ENCODE measurements at places on chromosomes 1 and 21. TPM values are rescaled to one million over a fixed set of nuclear protein-coding genes. Genes with fewer than 3 reads are reported as not detected.

GRCh38 chr21:36211660-36212512 is 55.3 kb downstream of the DOP1B start:
- DNase-seq = no peak

- no peak for DNase-seq
Measured at GRCh38 chr1:10450836-10451235, 1.0 kb downstream of the CORT start.

DNA sequence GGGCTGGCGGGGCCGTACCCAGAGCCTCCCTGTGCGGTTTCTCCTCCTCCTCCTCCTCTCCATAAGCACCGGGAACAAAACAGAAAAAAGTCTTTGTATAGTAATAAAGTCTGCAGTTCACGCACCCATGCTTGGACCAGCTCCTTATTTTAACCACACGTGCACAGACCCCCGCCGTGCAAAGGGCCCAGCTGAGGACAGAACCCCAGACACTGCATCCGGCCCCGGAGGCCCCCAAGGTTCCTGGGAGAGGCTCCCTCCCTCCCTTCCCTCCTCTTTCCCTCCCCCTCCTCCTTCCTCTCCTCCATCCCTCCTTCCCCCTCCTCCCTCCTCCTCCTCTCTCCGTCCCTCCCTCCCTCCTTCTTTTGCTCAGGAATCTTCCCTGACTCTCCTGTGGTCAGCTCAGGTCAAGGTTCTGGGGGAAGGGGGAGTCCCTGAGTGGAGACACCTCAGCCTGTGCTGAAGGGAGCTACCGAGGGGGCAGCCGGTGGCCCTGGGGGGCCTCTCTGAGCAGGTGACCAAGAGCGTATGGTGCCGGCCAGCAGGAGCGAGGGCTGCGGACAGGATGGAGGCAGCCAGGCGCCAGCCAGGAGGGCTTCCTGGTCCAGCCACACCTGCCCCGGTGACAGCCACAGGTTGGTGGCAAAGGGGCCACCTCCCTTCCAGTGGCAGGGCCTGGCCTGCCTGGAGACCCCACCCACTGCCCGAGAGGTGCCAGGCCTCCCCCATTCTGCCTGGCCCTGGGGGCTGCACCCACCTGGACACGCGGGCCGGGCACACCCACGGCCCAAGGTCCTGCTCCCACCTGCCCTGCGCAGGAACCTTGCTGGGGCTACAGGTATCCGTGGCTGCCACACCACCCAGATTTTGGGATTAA is 3.2 kb upstream of the TTLL10 start:
- DNase-seq = no peak

DNA sequence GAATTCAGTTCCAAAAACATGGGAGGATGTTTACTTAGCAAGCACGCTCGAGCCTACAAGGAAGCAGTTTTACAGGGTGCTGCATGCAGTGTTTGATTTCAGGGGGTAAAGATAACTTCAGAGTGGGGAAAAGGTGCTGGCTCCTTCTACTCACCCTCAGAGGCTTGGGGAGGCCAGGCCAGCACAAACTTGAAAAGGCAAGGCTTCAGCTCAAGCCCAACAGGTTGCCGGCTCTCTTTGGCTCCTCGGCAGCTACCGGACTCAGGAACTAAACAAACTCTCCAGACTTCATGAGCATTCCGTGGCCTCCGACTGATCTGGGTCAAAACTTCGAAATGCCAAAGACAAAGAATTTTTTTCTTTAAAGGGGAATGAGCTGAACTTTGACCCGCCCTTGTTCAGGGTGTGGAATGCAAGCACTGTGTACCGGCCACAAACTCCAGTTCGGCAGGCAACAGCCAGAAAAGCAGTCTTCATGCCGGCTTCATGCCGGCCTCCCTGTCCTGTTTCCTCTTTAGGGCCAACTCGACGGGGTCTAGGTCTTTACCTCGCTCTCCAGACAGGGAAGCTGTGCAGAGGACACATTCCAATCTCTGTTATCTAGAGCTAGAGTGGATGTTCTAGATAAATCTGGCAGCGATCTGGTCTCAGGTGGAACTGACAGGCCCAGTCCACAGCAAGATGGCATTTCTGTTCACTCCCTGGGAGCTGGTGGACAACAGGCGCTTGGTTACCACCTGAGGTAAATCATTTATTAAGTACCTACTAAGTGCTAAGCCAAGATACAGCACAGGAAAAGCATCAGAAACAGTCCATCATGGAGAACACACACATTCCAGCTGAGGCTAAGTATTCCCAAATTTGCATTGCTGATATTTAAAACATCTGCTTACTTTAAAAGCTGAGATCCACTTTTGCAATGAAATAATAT is 75.0 kb downstream of the CD46 start:
- DNase-seq = no peak

The ZNF697 gene
- total RNA-seq = not detected

The JAM2 gene
- not detected for total RNA-seq

GRCh38 chr21:33067457-33067856 is 2.5 kb upstream of the OLIG1 start:
- DNase-seq = no peak

Data from CD4-positive, CD25-positive, alpha-beta regulatory T cell (primary cell).